EL (cell line): ENCODE measurements at places on chromosomes 3 and 15.

- no peak for DNase-seq
These were observed 3.3 kb upstream of the LRTM1 start for GRCh38 chr3:54931182-54931581.

GRCh38 chr3:188947401-188948280 is 224.1 kb upstream of the TPRG1 start:
- peak; percentile 88 for DNase-seq

DNA sequence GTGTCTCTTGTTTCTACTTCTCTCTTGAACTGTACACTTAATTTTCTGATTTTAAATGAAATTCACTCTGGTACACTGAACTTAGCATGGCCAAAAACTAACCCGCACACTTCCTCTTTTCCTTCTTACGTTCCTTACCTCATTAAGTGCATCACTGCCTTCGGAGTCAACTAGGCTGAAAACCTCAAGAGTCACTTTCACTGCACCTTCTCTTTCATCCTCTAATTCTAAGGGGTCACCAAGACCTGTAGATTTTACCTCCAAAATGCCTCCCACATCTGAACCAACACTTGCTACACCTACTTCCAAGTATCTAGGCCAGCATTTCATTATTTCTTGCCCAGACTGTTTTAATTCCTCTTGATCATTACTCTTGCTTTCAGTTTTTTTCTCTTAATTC is 6.6 kb downstream of the CBLB start:
- no peak for DNase-seq

DNA sequence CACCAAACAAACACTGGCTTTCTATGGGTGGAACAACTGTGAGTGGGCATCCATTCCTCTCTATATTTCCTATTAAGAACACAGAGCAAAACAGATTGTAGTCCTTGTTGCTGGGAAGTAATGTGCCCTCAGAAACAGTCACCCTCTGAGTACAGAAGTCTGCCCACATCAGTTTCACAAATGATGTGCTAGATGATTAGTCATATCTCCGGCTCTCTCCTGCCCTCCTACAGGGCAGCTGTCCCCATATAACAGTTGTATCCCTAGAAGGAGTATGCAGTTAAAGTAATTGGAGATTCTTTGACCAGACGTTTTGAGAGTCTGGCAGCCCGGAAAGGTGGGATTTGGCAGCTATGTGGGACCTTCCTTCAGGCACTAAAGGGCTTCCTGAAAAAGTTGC is 159.9 kb downstream of the APBA2 start:
- DNase-seq, result peak; percentile 63

DNA sequence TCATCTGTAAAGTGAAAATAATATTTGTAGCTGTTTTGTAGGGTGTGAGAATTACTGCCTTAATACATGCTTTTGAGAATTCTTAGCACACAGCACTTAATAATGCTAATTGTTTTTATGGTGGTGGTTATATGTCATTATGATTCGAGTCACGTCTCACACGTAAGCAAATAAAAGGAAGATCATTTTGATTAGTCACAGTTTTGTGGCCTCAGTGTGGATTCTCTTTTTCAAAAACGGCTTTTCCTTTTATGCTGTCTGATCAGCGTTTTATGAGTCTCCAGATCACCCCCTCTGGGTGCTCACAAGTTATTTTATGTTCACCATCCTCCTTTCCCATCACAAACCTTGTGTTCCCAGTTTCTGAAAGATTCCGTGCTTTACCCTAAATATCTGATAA is 255.6 kb upstream of the CNTN4 start:
- DNase-seq, result no peak

DNA sequence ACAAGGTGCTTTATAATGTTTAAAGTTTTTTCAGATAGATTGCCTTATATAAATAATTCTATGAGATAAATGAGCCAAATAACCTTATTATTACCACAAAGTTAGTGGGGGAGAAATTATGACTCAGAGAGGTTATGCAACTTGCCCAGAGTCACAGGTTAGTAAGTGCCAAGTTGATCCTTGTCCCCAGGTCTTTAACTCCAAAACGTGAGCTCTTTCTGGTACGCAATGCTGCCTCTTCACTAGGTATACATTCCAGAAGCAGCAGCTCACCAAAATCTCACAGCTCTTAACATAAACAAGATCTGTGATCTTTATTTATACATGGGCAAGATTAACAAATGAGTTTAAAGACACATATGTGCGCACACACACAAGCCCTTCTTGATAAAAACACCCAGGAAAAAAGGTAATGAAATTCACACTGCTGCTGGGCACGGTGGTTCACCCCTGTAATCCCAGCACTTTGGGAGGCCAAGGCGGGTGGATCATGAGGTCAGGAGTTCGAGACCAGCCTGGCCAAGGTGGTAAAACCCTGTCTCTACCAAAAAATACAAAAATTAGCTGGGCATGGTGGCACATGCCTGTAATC is 59.8 kb upstream of the NR2F2 start:
- DNase-seq, result peak; percentile 77

DNA sequence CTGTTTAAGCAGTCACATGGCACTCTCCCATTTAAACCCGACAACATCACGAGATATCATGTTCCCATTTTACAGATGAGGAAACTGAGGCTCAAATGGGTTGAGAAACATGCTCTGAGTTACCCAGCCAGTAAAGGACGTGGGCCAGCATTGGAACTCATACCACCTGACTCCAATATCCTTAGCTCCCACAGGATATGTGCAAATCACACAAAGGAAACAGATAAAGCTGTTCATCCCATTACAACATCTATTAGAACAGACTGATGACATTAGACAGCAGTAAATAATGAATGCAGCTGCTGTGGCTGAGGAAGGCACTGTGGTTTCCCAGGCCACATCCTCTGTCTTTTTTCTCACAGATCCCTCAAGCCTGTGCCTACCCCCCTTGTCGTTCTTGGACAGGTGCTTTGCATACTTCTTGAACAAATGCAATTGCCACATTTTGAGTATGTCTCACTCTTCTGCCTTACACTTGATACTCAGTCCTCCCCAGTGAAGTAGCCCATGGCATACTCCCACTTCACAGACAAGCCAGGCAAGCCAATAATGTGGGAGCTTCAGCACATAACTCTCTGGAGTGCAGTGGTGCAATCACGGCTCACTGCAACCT is 17.7 kb downstream of the FRMD4B start:
- DNase-seq, result peak; percentile 20

DNA sequence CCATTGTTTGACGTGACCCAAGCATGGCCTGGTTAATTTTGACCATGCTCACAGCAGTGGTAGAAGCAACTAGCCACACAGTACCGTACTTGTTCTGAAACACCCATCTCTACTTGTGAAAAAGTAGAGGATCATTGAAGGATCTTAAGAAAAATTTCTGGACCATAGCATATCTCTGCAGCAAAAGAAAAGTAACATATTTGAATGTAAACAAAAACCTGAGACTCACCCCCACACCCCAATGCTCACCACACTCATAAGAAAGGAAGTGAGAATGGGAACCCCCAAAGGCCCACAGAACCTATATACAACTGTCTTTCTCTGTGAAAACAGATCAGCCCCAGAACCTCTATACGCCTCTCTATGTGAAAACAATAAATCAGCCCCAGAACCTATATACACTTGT is 33.8 kb upstream of the TFRC start:
- DNase-seq, result no peak

DNA sequence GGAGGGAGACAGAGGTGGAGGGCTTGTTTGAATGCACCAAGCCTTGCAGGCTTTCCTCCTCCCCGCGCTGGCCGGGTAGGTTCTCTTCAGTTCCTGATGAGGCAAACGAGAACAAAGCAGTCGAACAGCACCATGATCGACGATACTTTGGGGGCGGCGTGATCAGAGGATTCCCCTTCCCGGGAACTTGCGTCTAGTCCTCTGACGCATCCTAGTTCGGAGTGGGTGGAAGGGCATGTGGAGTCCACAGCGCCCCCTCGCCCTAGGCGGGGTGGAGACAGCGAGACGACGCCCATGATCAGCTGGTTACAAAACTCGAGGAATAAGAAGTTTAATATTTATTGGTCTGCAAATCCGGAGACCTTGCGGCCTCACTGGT is 452 bp upstream of the SV2B start:
- DNase-seq, result peak; percentile 36

DNA sequence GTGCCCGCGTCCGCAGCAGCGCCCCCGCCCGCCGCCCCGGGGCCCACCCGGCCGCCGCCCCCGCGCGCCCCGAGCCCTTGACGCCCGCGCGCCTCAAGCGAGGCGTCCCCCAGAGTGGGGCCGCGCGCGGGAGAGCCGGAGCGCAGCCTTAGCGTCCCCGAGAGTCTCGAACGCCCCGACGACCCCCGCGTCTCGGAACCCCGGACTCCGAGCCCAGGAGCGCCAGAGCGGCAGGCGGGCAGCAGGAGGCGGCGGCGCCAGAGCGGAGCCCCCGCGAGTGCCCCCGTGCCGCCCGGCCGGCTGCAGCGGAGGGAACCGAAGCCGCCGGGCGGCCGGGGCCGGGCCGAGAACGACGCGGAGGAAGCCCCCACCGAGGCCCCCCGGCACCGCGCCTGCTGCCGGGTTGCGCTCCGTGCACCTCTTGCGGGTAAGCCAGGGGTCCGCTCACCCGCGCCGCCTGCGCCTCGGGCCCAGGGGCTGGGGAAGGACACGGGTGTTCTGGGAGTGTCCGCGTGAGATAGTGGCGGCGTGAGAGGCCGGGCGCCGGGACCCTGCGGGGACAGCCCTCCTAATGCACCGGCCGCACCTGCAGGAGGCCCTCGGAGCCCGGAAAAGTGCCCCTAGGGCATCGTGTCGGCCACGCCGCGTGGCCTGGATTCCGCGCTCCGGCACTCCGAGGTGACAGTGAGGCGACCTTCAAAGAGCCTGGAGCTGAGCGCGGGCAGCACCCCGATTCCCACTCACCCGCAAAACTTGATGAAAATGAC is 52.0 kb upstream of the ULK4 start:
- peak; percentile 29 for DNase-seq

DNA sequence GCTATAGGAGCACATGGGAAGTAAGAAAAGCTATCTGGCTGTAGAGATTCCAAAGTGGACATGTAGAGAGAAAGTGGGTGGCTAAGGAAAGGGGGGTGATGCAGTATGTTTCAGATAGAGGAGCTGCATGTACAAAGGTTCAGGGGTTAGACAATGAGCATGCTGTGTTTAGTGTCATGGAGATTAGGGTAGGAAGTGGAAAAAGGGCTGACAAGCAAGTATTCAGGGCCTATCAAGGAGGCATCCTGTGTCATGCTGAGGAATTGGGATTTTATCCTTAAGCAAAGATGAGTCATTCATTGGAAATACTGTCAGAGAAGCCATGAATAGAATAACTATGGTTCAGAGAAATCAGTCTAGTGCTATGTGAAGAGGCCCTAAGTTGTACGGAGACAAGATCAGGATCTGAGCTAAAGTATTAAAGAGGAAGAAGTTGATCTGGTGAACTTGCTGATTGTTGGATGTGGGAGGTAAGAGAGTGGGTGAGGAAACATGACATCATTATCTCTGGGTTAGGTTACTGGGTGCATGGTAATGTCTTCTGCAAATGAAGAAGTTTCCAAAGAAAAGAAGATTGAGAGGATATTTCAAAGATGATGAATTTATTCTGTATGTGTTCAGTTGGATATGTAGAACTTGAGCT is 176.7 kb upstream of the GOLIM4 start:
- no peak for DNase-seq

- peak; percentile 8 for DNase-seq
These were observed 10.0 kb downstream of the MRPS25 start for GRCh38 chr3:15055019-15055557.

DNA sequence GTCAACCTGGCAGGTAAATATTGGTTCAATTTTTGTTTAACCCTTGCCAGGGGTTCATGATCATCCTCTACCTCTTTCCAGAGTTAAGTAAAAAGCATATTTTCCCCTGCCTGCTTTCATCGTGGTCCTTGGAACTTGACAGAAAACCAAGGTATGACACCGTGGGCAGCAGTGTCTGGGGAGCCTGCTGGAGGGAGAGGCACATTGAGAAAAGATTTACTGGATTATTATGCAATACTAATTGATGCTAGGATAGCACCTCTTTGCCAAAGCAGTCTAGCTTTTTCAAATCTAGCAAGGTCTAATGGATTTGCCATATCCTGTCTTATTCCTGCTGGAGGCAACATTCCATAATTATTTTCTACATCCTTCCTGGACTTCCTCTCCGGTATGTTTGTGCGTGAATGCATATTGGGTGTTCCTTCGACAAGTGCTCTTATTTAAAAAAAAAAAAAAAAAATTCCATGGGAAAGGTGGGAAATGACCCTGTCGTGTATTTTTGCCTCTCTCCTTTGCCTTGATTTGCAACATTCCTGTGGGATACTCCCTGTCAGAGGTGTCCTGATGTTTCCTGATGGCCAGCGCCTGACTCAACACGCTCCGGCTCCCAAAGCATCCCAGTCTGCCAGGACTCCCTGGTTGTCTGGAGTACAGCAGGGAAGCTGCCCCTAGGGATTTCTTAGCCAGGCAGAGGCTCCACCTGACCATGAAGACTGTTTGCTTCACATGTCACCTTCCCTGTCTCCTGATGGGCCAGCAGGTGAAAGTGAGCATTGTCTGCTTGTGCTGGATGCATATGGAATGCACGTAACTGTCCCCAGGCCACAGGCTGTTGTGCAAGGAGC is 6.3 kb downstream of the BHLHE40 start:
- peak; percentile 66 for DNase-seq

- no peak for DNase-seq
These were observed 19.0 kb downstream of the C2CD4A start for GRCh38 chr15:62085740-62086139.
